ENCODE measurements at places on chromosomes 5 and 9.

- DNase-seq: no peak
Observed at GRCh38 chr5:882253-883183, 10.1 kb downstream of the BRD9 start.

DNA sequence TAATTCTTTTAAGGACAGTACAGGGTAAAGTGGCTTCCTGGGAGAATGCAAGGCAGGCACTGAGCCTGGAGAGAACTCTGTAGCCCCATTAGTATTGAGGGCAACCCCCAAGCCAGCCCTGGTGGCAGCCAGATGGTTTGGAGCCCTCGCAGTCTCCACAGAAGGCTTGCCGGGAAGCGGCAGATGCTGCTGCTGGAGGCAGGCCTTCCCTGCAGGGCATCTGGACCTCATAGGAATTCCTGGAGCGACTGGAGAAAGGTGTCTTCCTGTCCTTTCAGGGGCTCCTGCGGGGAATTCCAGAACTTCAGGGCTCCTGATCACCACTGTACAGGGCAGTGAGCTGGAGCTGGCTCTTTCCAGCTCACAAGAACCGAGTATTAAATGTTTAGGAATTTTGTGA, 167.5 kb downstream of the INSYN2B start:
- no peak for DNase-seq

DNA sequence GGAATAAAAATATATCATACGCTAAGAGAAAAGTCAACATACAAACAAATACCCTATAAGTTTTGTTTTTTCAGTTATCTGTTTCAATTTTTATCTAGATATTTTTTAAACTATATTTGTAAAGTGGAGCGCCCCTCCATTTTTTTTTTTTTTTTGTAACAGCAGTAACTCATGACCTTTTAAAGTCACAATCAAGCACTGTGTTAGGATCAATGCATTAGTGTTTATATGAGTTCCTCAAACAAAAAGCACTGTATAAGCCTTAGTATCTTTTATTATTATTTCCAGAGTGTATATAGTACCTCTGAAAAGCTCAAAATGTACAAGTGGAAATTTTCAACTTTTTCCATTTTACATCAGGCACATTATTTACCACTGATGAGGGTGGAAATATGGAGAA, 20.6 kb downstream of the PFDN1 start:
- DNase-seq: no peak

GRCh38 chr9:118305331-118305730, 601.1 kb downstream of the TLR4 start:
- DNase-seq: no peak

- no peak for DNase-seq
Observed at GRCh38 chr9:134563397-134563796, 78.2 kb upstream of the COL5A1 start.

- no peak for DNase-seq
Observed at GRCh38 chr5:151230048-151230680, 6.3 kb upstream of the CCDC69 start.

- no peak for DNase-seq
Observed at GRCh38 chr5:59238126-59238902, 655.2 kb downstream of the PDE4D start.

GRCh38 chr9:108642871-108643270, 212.9 kb downstream of the ACTL7B start:
- DNase-seq: no peak

- no peak for DNase-seq
Observed at GRCh38 chr9:83639266-83639665, 16.3 kb downstream of the IDNK start.

DNA sequence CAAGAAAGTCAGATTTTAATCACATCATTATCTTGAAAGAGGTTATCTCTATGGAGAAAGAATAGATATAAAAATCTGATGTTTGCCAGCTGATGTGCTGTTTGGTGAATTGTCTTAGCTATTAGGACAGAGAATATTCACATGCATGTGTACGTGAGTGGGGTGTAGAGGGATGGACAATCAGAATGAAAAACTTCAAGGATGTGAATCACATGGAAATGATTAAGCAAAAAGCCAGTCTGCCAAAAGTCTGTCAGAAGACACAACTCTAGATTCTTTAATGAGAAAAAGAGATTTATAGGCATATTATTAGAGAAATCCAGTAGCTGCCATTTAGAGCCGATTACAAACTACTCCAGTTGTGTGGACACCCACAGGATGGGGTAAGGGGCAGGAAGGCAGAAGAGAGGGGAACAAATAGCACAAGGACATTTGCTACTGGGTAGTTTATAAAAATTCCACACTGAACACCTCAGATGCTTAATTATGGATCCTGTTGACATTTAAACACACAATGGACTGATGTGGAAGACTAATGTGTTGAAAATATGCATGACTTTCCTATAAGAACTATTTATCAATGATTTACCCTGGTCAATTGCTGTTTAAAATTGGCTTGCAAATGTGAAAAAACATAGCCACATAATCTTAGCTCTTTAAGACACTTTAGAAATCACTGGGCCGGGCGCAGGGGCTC, 127.4 kb downstream of the PTTG1 start:
- no peak for DNase-seq

DNA sequence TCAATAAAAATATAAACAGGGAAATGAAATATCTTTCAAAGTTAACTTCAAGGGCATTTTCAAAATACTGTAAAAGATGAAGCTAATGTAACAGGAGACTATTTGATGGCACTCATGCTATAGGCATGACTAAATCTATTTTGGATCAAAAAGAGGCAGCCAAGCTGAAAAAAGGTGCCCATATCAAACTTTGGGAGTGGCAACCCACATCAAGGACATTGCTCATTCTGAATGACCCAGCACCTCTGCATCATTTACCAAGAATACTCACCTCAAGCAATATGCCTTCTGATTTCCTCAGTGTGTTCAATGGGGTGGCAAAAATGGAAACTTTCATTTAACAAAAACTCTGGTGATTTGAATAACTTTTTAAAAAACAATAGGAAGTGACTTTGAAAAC, 853.3 kb downstream of the TLE1 start:
- no peak for DNase-seq

All from NCI-H2171 treated with DMSO at 0.1 percent for 48 hours (cell line).